ENCODE measurements at places on chromosomes 13 and 19. TPM values are rescaled to one million over a fixed set of nuclear protein-coding genes. Genes with fewer than 3 reads are reported as not detected.

GRCh38 chr19:43826787-43827754, at the start of gene ZNF283:
ZNF283 (plus strand) TSS chr19:43827321; CDS start chr19:43833505, 6,184 bp downstream.
- DNase-seq: peak; percentile 89

DNA sequence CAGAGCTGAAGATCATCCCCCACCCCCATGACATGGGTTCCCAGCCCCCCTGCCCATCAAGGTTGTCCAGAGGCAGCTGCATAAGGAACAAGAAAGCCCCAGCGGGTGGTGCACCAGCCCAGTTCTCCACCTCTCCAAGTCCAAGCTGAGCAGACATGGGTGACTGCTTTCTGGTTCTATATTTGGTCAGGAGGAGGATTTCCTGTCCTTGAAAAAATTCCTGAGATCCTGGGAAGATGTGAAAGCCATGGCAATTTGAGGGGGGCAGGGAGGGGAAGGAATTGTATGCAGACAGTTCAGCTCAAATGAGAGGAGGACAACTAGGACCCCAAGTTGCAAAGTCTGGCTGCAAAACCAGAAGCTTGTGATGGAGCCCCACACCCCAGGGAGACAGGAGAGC, 55.4 kb upstream of the ADGRE5 start:
- no peak for DNase-seq

SLC15A1 gene
- total RNA-seq: not detected

PLPPR2 gene
- 10.7 TPM for total RNA-seq

RNF17 gene
- total RNA-seq: not detected

- no peak for DNase-seq
These were observed 111.7 kb upstream of the IRS2 start for GRCh38 chr13:109897988-109898624.

CDX2 gene
- total RNA-seq: not detected

KLF1 gene
- not detected for total RNA-seq

GRCh38 chr13:30024125-30024865, 173.9 kb upstream of the UBL3 start:
- DNase-seq: no peak

TMEM238 gene
- not detected for total RNA-seq

APOC1 gene
- total RNA-seq: not detected

DNA sequence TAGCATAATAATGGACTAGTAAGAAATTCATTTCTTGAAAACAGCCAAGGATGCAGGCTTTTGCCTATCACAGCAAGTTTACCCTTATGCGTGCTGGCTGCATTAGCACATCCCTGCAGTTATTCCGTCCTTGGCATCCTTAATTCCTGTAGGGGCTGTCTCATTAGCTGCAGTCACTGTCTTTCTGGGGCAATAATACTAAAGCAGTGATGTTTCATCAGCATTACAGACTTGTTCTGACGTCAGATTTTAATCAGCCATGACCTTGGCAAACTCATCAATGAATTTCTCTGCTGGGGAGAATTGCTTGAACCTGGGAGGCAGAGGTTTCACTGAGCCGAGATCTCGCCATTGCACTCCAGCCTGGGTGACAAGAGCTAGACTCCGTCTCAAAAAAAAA, 103.7 kb downstream of the RXFP2 start:
- no peak for DNase-seq

GRCh38 chr19:3844596-3844995, 24.2 kb downstream of the ZFR2 start:
- DNase-seq: no peak
